PC-9 (cell line): ENCODE measurements at places on chromosomes 6 and 20. TPM values are rescaled to one million over a fixed set of nuclear protein-coding genes. Genes with fewer than 3 reads are reported as not detected.
A peak's percentile ranks its signal among the peaks of the same experiment; 100 is the strongest.

WFDC5 gene
- total RNA-seq = not detected in 2 replicates

DNA sequence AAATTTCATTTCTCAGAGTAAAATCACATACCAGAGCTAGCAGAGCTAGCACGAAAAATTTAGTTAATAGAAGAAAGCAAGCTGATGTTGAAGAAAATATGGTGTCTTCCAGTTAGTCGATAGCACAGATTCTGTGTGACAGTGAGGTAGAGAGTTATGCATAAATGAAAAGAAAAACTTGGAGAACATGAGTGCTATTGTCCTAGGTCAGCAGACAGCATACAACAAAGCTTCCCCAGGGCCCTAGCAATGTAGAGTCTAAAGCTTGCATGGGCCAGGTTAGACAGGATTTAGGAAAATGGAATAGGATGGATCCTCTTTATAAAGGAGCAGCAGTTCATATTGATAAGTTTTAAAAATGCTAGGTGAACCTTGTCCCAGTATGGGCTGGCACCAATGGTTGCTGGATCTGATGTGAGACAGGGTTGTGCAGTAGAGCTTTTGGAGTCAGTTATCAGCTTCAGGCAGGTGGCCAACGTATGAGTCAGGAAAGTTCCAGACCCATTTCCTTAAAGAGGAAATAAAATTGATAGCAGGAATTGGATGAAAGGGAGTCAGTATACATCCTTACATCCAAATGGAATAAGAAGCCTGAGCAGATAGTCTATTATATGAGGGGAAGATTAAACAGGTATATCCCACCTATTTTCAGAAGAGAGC lies 277.2 kb downstream of the FRK start:
- DNase-seq = peak; percentile 3

GRCh38 chr6:134727081-134727480 lies 222.8 kb downstream of the ALDH8A1 start:
- no peak for DNase-seq

DNA sequence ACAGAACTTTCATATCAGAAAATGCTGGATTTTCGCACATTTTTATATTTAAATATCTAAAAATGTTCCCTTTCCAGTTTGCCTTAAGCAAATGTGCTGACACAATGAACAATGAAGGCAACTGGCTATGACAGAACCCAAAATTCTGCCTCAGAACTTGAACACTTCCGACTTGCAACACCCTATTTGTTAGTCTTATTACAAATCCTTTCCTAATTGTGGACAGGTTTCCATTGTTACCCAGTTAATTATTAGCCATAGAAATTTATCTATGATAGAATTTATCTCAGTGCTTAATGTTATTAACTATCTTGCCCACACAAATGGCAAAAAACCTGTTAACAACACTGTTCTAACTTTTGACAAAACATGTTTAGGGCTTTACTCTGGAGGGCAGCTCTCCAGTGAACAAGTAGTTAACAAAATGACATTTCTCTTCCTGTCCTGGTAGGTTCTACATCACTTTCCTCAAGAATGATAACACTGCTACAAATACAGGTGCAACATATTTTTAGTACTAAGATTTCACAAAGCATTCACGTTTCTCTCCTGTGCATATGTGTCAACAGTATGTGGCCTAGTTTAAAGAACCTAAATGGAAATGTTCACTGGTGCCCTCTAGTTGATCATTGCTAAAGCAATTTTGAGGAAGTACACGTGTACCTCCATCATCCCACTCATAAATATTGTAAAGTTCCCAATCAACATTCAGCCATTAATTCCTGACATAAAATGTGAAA lies 58.4 kb downstream of the HIVEP2 start:
- no peak for DNase-seq

DNA sequence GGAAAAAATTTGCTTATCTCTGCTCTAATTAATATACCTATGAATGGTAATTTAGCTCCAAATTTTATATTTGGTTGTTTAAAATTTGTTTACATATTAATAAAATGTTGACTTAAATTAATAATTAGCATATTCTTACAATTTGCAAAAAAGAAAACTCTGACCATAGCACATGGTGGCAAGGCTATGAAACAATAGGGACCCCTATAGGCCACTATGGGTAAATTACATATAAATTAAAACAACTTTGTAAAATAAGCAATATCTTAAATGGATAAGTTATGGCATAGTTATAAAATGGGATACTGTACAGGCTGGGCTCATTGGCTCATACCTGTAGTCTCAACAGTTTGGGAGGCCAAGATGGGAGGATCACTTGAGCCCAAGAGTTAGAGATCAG lies 76.0 kb downstream of the MKKS start:
- no peak for DNase-seq

GRCh38 chr6:51619042-51619799 lies 468.2 kb downstream of the PKHD1 start:
- no peak for DNase-seq

- no peak for DNase-seq
Observed at GRCh38 chr6:81998432-81998831, 246.0 kb upstream of the TENT5A start.

- no peak for DNase-seq
Observed at GRCh38 chr6:37919417-37920157, 100.1 kb downstream of the ZFAND3 start.

- no peak for DNase-seq
Observed at GRCh38 chr6:156865019-156865629, 87.9 kb downstream of the ARID1B start.

DNA sequence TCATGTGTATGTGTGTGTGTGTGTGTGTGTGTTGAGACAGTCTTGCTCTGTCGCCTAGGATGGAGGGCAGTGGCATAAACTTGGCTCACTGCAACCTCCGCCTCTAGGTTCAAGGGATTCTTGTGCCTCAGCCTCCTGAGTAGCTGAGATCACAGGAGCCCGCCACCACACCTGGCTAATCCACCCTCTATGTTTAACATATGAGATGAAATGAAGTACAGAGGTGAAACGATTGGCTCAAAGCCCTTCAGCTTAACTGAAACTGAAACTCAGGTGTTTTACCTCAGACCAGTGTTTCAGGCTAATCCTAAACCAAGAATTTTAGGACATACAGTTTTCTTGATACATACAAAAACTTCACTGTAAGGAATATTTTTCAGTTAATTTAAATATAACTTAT lies 167.3 kb downstream of the KCNQ5 start:
- DNase-seq = no peak

- DNase-seq = no peak
Observed at GRCh38 chr6:5025911-5026819, 22.3 kb upstream of the RPP40 start.

DNA sequence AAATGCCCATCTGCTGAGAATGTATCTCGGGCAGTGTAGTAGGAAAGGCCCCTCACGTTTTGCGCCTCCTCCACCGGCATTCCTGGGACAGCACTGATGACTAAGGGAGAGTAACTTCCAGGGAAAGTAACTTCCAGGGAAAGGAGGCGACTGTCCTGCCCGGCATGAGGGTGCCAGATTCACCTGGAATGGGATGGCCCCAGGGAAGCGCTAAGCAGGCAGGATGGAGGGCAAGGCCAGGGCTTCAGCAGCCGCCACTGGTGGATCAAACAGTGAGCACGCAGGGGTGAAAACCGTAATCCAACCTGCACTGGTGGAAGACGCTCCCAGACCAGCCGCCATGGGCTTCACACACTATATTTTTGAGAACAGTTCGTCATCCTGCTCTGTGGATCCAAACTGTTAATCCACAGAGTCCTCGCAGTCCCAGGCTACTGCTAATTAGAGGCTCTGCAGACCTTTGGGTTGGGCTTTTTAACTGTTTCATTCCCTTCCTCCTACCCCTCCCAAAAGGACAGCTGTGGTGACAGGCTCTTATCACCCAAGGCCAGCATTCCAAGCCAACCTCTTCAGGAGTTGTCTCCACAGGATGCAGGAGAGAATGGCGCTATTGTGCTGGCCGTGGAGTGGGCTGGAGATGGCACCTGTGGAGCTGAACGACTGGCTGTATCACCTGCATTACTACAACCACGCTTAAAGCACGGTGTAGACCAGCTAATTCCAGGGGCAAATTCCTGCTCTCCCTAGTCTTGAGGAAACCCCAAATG lies 178.9 kb downstream of the DLL1 start:
- DNase-seq = no peak
